ENCODE measurements at places on chromosomes 1 and 21.
A peak's percentile ranks its signal among the peaks of the same experiment; 100 is the strongest.

- DNase-seq, result no peak
These were observed 1917.0 kb downstream of the MRPL39 start for GRCh38 chr21:23690316-23690715.

GRCh38 chr1:3034162-3034561, 12.9 kb downstream of the ACTRT2 start:
- no peak for DNase-seq

- no peak for DNase-seq
These were observed 25.5 kb downstream of the SLC19A1 start for GRCh38 chr21:45516671-45517151.

GRCh38 chr1:194950584-194950983, 1657.7 kb downstream of the KCNT2 start:
- DNase-seq, result no peak

- no peak for DNase-seq
These were observed 139.6 kb downstream of the PLPP3 start for GRCh38 chr1:56439610-56440264.

DNA sequence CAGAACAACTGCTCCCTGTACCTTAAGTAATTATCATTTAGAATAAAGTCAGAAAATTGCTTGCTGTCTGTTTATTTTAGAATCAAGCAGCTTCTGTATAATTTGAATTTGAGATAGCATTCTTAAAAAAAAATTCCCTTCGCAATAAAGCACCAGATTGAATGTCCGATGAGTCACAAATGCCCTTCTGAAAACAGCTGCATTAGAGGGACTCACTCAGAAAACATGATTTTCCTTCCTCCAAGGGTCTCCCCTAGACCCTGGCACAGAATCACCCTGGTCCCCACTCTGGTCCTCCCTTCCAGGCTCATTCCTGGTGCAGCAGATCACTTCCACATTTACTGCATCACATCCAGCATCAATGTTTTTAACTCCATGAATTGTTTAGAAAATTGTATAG, 471.1 kb upstream of the VAMP3 start:
- no peak for DNase-seq

DNA sequence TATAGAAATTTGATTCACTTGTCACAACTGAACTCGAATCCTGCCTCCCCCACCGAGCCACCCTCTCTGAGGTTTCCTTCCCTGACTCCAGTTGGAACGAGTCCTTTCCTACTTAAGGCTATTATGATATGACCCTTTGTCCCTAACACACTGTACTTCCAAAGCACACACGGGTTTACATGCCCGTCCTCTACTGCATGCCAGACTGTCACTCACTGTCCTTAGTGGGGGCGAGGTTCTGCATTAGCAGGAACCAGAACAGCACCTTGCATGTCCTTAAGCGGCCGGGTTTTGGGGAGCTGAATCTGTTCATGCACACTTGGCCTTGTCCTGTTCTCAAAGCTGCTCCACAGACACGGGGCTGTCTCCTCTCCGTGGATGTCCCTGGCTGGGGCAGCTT, 164.6 kb upstream of the KCNJ6 start:
- DNase-seq, result no peak

- no peak for DNase-seq
These were observed 122.3 kb downstream of the TGFB2 start for GRCh38 chr1:218467101-218468072.

- DNase-seq, result no peak
These were observed 112.1 kb upstream of the C1orf87 start for GRCh38 chr1:60185684-60186083.

GRCh38 chr1:216815260-216816131, 92.3 kb upstream of the ESRRG start:
- DNase-seq, result no peak

GRCh38 chr1:23568608-23569383, 9.5 kb upstream of the ID3 start:
- DNase-seq, result no peak

GRCh38 chr1:5944843-5945167, 47.4 kb downstream of the NPHP4 start:
- DNase-seq, result no peak

- no peak for DNase-seq
These were observed 17.0 kb downstream of the RHOU start for GRCh38 chr1:228752258-228752657.

DNA sequence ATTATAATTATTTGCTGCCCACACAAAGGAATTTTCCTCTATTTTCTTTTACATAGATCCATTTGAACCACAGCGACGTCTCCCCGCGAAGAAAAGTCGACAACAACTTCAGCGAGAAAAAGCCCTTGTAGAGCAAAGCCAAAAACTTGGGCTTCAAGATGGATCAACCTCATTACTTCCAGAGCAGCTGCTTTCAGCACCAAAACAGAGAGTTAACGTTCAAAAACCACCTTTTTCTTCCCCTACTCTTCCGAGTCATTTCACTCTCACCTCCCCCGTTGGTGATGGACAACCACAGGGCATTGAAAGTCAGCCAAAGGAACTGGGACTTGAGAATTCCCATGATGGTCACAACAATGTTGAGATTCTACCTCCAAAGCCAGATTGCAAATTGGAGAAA, 7.2 kb downstream of the GORAB start:
- no peak for DNase-seq

- peak; percentile 38 for DNase-seq
These were observed 157.7 kb downstream of the TRIM33 start for GRCh38 chr1:114353262-114353661.

DNA sequence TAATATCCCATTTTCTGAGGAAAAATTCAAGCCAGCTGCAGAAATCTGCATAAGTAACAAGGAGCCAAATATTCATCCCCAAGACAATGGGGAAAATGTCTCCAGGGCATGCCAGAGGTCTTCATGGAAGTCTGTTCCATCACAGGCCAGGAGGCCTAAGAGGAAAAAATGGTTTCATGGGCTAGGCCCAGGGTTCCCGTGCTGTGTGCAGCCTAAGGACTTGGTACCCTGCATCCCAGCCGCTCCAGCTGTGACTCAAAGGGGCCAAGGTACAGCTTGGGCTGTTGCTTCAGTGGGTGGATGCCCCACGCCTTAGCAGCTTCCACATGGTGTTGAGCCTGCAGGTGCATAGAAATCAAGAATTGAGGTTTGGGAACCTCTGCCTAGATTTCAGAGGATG, 173.5 kb downstream of the LMX1A start:
- no peak for DNase-seq

DNA sequence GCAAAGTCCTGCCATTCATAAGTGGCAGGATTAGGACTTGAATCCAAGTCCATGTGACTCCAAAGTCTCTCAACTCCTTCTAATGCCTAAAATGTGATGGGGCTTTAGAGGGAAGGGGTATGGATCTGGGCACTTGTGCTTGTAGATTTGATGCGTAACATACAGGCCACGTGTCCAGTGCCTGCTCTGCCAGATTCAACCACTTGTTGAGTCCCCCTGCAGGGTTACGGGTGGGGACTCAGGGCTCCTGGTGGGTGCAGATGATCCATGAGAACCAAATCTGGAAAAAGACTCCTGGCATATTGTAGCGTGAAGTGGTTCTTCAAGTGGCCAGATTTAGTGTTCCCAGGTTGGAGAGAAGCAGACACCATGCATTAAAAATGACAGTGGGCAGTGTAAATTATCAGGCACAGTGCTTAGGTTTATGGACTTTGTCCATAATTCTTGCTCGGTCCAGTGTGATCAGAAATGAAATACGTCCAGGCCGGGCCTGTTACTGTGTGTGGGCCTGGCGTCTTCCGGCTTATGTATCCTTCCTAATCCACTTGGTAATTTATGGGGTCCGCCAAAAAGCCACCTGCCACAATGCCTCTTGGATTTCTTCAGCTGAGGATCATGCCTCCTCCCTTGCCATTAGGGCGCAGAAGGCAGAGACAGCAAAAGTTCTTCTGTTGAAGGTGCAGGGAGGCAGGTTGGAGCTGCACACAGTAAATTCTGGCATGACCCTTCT, 51.2 kb upstream of the LRP8 start:
- no peak for DNase-seq

DNA sequence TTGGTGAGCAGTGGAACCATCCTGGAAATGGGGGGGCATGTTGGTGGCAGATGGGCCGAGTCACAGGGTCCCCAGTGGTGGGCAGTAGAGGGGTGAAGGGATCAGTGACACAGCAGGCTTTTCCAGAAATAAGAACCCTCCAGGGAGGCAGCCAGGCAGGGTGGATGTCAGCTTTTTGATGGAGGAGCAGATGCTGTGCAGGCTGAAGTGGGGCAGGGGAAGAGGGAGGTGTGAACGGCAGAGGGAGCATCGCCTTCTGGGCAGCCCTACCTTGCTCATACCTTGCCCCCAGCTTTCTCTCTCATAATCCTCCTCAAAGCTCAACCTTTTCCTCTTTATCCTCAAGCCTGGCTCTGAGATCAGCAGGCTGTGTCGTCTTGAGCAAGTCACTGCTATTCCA, 131.8 kb upstream of the IPO9 start:
- DNase-seq, result no peak

- no peak for DNase-seq
These were observed 563.9 kb upstream of the NR5A2 start for GRCh38 chr1:199463521-199464127.

- DNase-seq, result no peak
These were observed 29.7 kb downstream of the JUN start for GRCh38 chr1:58754073-58754613.

DNA sequence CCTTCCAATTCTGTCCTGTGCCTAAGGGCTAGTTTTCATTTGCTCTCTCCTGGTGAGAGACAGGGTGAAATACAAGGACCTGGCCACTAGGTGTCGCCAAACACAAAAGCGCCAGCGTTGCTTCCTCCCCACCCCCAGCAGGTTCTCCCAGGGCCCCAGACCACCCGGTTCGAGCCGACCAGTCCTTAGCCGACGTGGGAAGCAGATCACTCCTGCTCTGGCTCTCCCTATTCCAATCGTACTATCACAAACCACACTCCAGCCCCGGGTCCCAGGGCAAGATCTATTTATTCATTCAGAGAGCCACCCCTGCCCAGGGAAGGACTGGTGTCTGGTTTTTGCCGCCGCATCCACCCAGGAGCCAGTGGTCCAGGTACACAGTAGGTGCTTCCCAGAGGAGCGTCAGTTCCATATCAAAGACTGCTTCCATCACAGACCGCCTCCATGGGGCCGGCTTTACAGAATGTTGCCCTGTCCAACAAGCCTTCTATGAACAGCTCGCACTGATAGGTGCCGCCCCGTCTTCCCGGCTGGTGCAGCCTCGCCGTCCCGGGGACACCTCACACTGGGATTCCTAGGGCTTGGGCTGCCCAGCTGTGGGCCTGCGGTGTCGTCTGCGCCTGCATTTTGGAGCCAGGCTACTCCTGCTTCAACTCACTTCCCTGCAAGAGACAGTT, 35.0 kb downstream of the CTNNBIP1 start:
- peak; percentile 45 for DNase-seq

DNA sequence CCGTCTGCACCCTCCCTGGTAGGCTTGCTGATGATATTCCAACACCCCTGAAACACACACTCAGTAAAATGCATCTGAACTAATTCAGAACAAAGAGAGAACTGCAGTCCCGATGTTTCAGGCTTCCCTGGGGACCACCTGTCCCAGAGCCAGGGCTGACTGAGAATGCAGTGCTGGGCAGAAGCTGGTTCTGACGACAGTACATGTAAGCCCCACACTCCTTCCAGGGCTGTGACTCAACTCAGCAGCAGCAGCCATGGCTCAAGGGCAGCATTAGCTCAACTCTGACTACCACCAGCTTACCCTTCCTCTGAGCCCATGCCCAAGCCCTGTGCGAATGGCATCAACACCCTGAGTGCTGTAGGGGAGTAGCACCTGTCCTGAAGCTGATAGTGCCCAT, 56.4 kb upstream of the SIPA1L2 start:
- DNase-seq, result no peak

GRCh38 chr1:25219661-25220251, 12.5 kb downstream of the SYF2 start:
- DNase-seq, result no peak

DNA sequence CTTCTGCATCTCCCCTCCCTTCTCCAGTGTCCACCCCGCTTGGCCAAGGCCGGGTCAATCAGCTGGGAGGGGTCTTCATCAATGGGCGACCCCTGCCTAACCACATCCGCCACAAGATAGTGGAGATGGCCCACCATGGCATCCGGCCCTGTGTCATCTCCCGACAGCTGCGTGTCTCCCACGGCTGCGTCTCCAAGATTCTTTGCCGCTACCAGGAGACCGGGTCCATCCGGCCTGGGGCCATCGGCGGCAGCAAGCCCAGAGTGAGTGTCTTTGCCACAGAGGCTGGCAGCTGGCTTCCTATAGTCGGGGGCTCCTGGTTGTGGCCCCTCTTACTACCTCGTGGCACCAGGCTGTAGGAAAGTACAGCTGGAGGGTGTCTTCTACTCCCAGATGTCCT, 3.6 kb downstream of the PAX7 start:
- no peak for DNase-seq

GRCh38 chr1:118988186-118989005, at the start of gene TBX15:
Gene TBX15, minus strand, starts transcription at chr1:118988343. Its CDS starts 548 bp downstream, at chr1:118987795.
- no peak for DNase-seq

DNA sequence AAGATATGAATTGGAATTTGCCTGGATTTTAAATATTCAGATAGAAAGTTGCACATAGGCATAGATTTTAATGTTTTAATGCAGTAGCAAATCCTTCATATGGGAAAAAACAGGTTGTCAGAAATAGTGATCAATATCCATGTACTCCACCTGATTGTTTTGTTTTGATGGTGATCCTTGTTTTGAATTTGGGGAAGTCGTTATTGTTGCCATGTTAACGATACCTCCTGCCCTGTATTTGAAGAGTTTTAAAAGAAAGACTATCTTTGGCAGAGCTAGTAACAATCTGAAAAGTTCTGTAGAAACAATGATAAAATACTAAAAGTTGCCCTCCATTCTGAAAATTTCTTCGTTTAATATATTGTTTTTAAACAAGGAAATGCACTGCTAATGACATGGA, 1.1 kb downstream of the CEP350 start:
- DNase-seq, result no peak

DNA sequence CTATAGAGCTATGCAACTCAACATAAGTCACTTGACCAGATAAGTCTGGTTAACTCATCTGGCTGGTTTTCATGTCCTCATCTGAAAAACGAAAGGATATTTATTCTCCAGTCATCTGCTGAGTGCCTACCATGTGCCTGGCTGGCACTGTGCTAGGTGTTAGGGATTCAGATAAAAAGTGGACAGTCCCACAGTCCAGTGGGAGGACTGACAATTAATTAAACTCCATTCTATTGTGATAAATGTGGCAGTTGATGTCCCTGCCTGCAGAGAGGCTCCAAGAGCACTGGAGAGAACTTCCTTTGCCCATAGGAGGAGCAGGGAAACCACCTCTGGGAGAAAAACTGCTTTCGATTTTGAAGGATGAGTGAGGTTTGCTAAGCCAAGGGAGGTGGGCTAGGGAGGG, 5.4 kb downstream of the NUAK2 start:
- no peak for DNase-seq

DNA sequence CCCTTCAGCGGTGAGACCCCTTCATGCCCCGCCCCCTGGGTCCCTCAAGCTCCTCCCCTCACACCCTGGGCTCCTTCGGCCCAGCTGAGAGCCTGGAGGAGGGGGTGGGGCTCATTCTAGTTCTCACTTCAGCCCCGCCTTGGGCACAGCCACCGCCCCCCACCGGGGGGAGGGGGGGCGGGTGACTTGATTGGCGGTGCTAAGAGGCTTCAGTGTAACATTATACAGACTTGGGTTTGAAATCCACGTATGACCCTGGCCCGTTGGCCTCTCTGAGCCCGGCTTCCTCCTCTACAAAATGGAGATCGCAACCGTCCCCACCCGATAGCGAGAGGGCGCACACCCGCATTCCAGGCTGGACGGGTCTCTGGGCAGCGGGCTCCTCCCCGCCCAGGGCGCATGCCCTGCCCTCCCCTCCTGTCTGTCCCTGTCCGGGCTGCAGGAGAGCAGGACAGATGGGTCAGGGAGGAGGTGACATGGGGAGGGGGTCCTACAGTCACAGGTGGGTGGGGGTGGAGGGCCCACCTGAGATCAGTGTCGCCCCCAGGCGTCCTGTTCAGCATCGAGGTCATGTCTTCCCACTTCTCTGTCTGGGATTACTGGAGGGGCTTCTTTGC, 5.1 kb downstream of the CLCNKB start:
- DNase-seq, result no peak
